ENCODE measurements at places on chromosomes 7 and 10.

GRCh38 chr10:94208315-94208714, 154.4 kb downstream of the NOC3L start:
- no peak for DNase-seq

DNA sequence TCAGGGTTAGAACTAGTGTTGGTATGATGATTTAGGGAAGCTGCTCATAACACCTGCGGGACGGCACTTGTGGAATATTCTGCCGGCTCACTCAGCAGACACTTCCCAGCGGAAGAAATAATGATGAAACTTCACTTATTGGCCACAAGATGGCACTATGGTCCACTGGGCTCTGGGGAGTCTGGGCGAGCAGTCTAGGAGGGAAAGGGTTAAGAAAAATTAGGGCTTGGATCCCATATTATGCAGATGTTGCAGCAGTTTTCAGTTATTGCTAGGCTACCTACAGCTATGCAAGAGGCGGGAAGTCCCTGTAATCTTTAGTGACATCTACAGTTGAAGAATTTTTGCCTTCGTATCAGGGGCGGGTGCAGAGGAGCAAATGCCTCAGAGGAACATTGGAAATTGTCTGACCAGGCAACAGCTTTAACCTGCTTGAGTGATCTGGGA, 238.7 kb upstream of the PRSS58 start:
- DNase-seq, result peak; percentile 44

- no peak for DNase-seq
Measured at GRCh38 chr10:52276986-52277385, 37.1 kb upstream of the DKK1 start.

GRCh38 chr10:86759073-86759672, 2.8 kb downstream of the BMPR1A start:
- DNase-seq, result no peak

- DNase-seq, result no peak
Measured at GRCh38 chr7:36571190-36571560, 153.1 kb downstream of the AOAH start.

GRCh38 chr10:114930320-114930719, 7.7 kb upstream of the TRUB1 start:
- no peak for DNase-seq

DNA sequence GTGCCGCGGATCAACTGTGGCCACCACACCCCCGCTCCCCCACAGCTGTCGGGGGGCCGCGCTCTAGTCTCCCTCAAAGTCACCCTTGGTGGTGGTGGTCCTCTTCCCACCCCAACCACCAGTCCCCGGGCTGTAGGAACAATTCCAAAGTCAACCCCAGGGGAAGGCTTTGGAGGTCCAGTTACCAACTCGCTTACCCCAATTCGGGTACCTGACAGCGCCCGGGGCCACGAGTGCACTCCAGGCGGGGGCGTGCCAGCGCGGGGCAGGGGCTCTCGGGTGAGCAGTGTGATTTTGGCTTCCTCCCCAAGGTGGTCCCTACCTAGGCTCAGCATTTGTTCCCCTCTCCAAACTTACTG, 584 bp upstream of the ZMIZ1 start:
- peak; percentile 23 for DNase-seq

DNA sequence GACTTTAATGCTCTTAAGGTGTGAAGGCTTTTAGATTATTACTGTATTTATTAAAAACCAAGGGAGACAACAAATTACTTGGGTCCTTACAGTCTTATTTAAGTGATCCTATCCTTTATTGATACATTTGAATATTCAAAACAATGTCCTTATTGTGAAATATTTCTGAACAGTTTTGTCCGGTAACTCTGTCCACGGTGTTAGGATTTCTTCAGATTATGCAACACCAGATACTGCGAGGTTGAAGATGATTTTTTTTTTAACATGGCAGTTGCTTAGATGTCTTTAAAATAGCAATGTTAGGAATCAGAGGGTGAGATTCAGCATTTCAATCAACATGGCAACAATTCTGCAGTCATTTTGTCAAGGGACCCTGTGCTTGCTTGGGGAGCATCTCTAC, 176.5 kb downstream of the CSTF2T start:
- DNase-seq, result no peak

DNA sequence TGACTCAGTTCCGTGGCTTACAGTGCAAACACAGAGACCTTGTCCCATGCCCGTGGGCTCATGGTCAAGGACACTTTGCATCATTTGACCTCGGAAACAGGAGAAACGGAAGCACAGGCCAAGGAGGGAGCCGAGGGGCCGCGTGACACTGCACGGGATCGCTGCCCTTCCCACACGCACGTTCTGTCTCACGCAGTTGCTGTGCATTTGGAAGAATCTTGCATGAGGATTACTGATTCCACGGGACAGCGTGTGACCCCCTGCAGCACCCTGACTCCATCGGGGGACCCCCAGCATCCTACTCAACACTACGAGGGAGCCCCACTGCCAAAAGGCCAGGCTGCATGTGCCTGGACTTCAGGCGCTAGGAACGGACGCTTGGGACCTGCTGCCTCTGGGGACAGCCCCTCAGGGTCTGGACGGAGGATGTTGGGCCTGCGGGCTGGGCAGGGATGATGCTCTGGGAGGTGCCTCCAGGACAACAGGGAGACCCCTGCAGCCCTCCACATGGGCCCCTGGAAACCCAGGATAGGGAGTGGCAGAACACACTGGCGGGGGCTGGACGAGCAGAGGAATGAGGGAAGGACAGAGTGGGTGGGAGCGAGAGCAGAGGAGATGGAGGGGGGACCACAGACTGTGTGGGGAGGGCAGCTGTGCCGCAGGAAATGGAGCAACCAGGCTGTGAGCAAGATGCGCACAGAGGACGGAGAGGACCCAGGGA, 222.2 kb downstream of the DNAJB6 start:
- no peak for DNase-seq

- no peak for DNase-seq
Measured at GRCh38 chr7:11760372-11760771, 71.6 kb downstream of the THSD7A start.

GRCh38 chr7:76428868-76429805, 4.4 kb downstream of the ZP3 start:
- no peak for DNase-seq

- no peak for DNase-seq
Measured at GRCh38 chr7:34138483-34138882, 233.1 kb downstream of the BMPER start.

- DNase-seq, result no peak
Measured at GRCh38 chr7:2691011-2691707, 3.2 kb downstream of the AMZ1 start.

DNA sequence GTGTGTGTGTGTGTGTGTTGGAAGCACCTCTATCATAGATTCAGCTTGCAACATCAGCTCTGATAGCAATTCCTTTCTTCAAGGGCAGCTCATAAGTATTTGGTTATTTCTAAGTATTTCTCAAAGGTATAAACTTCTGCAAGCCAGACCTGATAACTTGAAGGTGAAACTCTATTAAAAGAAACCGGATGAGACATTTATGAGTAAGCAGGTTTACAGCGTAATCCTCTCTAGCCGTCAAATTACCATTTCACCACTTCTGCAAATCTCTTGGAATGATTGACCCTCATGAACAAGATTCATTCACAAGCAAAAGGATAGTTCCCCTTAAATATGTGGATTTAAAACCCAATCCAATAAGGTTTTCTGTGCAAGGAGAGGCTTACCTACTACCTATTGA, 23.1 kb downstream of the PDE1C start:
- no peak for DNase-seq

GRCh38 chr10:78755063-78755701, 313.6 kb upstream of the ZMIZ1 start:
- no peak for DNase-seq

DNA sequence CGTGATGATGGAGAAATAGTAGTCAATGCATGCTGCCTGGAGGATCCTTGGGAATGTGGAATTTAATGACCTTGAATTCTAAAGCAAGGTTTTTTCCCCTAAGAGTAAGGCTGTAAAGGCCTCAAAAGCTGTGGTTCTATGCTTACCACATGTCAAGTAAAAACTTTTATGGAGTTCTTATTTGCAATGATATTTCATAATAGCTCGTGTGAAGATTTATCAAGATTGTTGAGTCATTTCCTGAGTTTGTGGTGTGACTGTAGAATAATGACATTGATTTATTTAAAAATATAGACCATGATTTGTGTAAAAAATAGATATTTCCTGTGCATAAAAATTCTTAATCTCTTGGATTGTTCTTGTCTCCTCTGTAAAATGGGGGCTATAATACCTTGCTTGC, 67.5 kb upstream of the SORCS1 start:
- no peak for DNase-seq

- no peak for DNase-seq
Measured at GRCh38 chr7:44150466-44150832, 9.3 kb upstream of the MYL7 start.

GRCh38 chr10:11605807-11606408, 5.5 kb downstream of the USP6NL start:
- DNase-seq, result no peak

- DNase-seq, result peak; percentile 25
Measured at GRCh38 chr10:132543916-132544743, 6.5 kb downstream of the INPP5A start.

DNA sequence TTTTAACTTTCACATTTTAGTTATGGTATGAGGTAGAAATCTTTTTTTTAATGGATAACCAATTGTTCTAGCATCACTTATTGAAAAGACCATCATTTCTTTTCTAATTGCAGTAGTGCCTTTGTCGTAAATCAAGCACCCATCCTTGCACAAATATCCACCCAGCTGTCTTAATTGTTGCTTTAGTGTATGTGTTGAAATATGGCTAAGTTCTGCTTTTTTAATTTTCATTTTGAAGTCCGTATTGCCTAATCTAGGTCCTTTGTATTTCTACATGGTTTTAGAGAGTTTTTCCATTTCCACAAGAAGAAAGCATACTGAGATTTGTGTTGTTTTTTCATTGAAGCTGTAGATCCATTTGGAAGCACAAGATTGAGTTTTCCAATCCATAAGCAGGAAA, 259.6 kb upstream of the SEMA3E start:
- DNase-seq, result no peak

GRCh38 chr7:4136036-4136435, 546.1 kb upstream of the FOXK1 start:
- DNase-seq, result no peak

DNA sequence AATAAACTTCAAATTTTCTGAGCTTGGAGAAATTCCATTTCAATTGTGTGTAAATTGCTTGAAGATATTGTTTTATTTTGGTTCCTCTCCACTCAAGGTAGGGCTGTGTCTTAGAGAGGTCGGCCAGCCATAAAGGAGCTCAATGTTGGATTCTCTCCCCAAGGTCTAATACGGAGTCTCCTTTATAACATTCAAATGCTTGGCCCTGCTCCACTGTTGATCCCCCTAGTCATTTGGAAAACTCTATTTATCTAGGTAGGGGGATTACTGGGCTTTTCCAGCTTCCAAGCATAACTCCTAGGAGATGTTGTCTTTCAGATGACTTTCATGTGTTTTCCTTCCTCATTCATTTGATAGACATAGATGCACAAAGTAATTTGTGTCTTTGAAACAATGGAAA, 170.9 kb downstream of the LRMDA start:
- no peak for DNase-seq

DNA sequence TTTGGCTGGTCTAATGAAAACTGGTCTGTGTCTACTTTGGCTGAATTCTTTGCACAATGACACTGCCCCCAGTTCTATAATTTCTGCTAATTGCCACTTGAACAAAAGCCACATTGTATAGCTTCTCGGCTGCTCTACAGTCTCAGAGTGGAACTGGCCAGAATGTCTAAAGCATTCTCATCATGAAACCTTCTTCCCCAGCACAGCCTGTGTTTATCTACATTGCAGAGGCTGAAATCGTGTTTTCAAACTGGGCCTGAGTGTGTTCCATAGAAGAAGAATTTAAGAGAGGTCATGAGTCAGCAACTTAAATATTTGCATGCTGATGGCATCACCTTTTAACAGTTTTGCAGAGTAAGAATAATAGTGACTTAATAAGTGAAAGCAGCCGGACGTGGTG, 177.2 kb downstream of the BUB3 start:
- DNase-seq, result no peak

DNA sequence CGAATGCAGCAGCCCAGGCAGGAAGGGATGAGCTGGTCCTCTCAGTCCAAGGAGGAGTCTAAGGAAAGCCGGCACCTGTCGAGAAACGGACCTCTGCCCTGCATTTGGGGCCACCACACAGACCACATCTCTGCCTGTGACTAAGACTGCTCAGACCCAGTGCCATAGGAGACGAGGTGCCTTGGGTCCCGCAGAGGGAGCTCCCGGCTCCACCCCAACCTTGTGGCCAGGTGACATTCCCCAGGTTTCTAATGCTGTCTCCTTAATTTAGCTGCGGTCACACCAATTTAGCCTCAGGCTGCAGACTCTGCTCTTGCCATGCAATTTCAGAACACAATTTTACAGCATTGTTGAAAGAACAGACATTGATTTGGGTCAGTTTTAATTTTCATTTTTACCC, 22.8 kb upstream of the CRHR2 start:
- no peak for DNase-seq

- no peak for DNase-seq
Measured at GRCh38 chr10:75018686-75019307, 92.7 kb upstream of the SAMD8 start.

DNA sequence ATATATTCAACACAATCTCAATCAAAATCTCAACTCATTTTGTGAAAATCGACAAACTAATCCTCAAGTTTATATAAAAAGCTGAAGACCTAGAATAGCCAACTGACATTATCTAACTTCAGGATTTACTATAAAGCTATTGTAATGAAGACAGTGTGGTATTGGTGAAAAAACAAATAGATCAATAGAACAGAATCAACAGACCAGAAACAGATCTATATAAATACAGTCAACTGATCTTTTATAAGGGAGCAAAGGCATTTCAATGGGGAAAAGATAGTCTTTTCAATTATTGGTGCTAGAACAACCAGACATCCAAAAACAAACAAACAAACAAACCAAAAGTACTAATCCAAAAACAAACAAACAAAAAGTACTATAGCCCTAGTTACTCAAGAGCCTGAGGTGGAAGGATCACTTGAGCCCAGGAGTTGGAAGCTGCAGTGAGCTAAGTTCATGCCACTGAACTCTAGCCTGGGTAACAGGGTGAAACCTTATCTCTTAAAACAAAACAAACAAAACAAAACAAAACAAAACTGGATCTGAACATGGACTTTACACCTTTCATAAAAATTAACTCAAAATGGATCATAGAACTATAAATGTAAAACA, 26.6 kb upstream of the AKR1D1 start:
- DNase-seq, result no peak

GRCh38 chr7:121633186-121633585, 237.1 kb upstream of the FAM3C start:
- no peak for DNase-seq

- DNase-seq, result no peak
Measured at GRCh38 chr10:119821182-119821581, 51.5 kb downstream of the MCMBP start.

- no peak for DNase-seq
Measured at GRCh38 chr10:31752170-31752569, 176.5 kb downstream of the ARHGAP12 start.
